ENCODE measurements at places on chromosomes 3 and 15. TPM values are rescaled to one million over a fixed set of nuclear protein-coding genes. Genes with fewer than 3 reads are reported as not detected.

- DNase-seq, result no peak
Observed at GRCh38 chr3:48459773-48460516, 13.4 kb downstream of the ATRIP start.

Gene PPARG
- 208 TPM for total RNA-seq

Gene BFSP2
- total RNA-seq, result not detected

GRCh38 chr3:142027300-142027699 lies 122.0 kb downstream of the TFDP2 start:
- no peak for DNase-seq

DNA sequence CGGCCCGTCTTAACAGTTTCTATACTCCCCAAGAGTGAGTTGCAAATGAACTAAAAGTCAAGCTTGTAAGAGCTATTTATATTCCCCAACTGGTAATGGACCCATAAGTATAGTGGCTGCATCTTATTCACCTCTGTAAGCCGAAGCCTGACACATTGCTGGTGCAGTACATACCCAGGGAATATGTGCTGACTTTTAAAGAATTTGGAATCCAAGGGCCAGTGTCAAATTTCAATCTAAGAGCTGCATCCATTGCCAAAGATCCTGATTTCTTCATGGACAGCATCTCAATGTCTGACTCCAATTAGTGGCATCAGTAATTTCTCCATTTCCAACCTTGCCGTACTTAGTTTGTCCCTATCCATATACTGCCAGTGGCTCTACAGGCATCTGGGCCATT lies 42.0 kb downstream of the FRMD4B start:
- DNase-seq, result no peak

Measured in PC-3 (cell line).